Fibroblast of lung (primary cell): ENCODE measurements at places on chromosomes 2 and 18. TPM values are rescaled to one million over a fixed set of nuclear protein-coding genes. Genes with fewer than 3 reads are reported as not detected.
A peak's percentile ranks its signal among the peaks of the same experiment; 100 is the strongest.

- no peak for DNase-seq
These were observed 116.5 kb upstream of the OTOS start for GRCh38 chr2:240256704-240257637.

- no peak for DNase-seq
These were observed 84.2 kb upstream of the FAM136A start for GRCh38 chr2:70385966-70386595.

FAM98A gene
- total RNA-seq, result 16.2 and 19.0 TPM in 2 replicates

GRCh38 chr2:57408587-57408986 lies 638.0 kb upstream of the VRK2 start:
- no peak for DNase-seq

GRCh38 chr2:46771309-46771708 lies 144.3 kb downstream of the MCFD2 start:
- no peak for DNase-seq

CDH2 gene
- total RNA-seq, result 2.0 and 8.7 TPM in 2 replicates

RAD51AP2 gene
- under 0.01 and 0.17 TPM in 2 replicates for total RNA-seq

GRCh38 chr2:176554101-176555048 lies 285.1 kb downstream of the MTX2 start:
- peak; percentile 66 for DNase-seq

DNA sequence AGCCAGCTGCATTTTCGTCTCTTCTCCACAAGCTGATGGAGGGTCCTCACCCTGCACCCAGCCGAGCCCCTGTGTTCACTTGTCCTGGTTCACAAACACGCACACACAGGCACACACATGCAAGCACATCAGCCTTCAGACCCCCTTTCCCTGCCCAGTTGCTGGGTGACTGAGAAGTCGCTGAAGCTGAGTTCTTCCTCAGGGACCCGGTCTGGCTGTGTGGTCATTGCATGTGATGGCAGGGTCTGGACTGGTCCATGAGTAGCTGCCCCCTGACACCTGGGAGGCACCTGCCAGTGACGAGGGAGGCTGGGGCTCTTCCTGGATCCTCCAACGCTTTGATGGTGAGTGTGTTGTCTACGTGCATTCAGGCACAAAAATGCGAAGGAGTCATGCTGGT lies 546.1 kb upstream of the SALL3 start:
- DNase-seq, result no peak

INO80D gene
- 5.1 and 7.4 TPM in 2 replicates for total RNA-seq

CXCR4 gene
- total RNA-seq, result under 0.01 TPM in 1 of 2 replicates, not detected in the other

GRCh38 chr2:10901160-10901939 lies 10.4 kb upstream of the KCNF1 start:
- DNase-seq, result peak; percentile 23

TWIST2 gene
- 36.0 and 118 TPM in 2 replicates for total RNA-seq

DNA sequence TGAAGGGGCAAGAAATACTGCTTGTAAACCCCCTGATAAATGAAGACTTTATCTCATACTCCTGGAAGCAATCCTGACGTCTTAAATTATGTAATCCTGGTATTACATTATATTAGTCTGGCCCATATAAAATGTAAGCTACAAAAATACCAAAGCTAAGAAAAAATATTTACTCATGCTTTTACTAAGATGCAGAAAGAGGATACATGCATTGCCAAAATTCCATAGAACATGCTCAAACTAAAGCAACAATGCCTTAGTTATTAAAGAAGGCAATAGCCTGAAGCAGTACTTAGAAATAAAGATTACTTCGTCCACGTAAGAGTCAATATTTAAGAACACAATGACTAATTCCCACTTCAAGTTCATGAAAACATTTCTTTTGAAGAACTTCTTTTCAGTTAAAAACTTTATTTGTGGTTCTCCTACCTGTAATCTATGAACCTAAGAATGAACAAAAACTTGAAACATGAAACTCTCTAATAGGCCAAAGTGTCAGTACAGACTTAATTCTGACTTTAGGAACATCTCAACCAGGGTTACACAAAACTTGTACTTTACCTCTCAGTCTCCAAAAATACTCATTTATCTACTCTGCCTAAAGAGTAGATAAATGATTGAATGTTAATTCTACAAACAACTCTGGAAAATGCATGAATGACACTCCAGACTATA lies 117.3 kb downstream of the THADA start:
- no peak for DNase-seq

GRCh38 chr18:10006311-10006893 lies 92.6 kb downstream of the VAPA start:
- DNase-seq, result peak; percentile 70

- DNase-seq, result no peak
These were observed 160.1 kb downstream of the TWIST2 start for GRCh38 chr2:239008004-239008403.

- DNase-seq, result peak; percentile 60
These were observed 61.7 kb upstream of the RALBP1 start for GRCh38 chr18:9413576-9413975.

DNA sequence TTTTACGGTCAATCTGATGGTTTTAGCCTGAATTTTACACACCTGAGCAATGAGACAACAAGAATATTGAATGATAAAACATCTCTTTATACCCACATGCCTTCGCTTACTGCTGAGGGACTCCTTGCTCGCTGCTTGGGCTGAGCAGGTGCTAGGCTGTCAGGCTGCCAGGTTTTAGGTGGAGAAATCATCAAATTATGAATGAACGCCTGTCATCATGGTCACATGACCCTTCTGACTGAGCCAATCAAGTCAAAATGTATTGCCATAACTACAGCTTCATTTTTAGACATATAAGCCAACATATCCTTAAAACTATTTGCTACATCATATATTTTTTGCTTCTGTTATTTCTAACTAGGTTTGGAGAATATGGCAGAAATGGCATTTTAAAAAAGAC lies 274.0 kb downstream of the LNPK start:
- DNase-seq, result no peak

- peak; percentile 78 for DNase-seq
These were observed 16.8 kb upstream of the ITM2C start for GRCh38 chr2:230847883-230848388.

HOXD13 gene
- total RNA-seq, result not detected in 2 replicates

CFLAR gene
- total RNA-seq, result 80.4 and 86.5 TPM in 2 replicates

DNA sequence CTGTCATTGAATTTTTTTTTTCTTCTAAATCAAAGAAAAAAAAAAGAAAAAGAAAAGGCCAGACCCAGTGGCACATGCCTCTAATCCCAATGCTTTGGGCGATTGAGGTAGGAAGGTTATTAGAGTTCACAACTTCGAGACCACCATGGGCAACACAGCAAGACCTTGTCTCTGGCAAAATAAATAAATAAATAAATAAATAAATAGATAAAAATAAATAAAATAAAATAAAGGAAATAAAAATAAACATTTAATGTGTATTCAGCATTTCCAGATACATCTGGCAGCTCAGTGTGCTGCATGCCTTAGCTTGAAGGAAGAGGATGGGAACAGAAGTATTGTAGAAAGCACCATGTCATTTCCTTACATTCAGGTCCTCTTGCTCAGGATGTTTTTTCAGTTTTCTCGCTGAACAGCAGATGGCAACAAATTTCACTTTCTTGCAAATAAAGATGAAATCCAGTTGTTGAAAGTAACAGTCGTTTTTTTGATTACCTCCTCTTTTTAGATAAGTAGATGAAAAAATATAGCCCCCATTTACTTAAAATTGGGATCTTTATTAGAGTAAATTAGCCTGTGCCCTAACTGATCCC lies 25.7 kb upstream of the FAM178B start:
- peak; percentile 76 for DNase-seq

- no peak for DNase-seq
These were observed 312.2 kb downstream of the ZNF521 start for GRCh38 chr18:25039781-25040180.

DNA sequence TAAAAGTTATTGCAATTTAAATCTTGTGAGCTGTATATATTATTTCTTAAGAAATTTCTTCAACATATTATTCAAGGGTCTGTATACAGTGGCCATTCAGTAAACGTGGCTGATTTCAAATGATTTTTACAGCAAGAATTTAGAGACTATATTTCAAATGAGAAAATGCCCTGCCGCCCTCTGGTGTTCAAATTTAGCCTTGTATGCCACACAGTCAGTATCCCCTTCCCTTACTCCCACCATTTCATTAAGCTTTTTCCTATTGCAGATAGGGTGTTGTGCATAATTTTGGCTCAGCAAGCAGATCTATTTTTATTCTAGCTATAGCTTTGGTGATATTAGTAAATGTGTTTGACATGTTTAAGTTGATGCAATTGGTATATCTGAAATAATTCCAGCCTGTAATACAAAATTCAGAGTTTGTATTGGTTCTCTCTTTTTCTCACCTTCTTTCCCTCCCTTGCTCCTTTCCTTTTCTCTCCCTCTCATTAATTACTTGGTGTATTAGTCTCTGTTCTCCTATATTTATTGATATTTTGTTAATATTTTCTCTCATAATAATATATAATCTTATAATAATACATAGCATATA lies 22.8 kb upstream of the SCN7A start:
- peak; percentile 56 for DNase-seq

IL37 gene
- total RNA-seq, result not detected in 2 replicates

MAPK4 gene
- total RNA-seq, result under 0.01 TPM in 1 of 2 replicates, not detected in the other

DNA sequence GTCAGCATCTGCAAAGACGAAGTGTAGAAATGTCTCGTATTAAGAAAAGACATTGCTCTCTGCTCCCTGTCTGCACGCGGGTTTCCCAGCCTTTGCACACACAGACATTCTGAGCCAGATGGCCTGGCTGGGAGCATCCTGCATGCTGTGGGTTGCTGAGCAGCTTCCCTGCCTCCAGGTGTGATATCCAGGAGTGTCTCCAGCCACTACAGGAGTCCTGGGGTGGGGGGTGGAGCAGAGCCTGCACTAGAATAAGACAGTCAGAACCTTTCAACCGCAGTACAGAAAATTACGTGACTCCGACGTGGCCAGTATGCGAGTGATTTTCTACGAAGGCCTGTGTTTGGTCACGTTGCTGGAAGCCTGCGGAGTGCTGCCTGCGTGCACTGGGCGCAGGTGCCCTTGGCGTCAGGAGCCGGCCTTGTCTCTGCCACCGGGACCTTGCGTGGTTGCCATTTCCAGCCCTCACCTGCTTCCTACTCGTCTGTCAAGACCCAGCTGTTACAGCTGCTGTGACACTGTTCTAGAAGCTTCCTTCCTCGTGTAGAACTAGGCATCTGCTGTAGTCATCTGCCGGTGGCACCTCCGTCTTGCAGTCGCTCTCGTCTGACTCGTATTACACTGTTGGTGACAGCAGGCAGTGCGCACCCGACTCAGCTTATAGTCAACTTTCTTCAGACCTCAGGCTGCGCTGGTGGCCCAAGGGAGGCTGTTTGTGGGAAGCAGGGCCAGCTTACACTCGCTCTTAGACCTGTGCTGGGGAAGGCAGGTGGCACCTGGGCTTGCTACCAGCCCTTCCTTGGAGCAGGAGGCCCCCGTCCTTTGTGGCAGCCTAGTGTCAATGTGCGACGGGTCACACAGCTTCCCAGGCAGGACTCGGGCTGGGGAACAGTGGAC lies 11.2 kb downstream of the CTDP1 start:
- DNase-seq, result no peak

DNA sequence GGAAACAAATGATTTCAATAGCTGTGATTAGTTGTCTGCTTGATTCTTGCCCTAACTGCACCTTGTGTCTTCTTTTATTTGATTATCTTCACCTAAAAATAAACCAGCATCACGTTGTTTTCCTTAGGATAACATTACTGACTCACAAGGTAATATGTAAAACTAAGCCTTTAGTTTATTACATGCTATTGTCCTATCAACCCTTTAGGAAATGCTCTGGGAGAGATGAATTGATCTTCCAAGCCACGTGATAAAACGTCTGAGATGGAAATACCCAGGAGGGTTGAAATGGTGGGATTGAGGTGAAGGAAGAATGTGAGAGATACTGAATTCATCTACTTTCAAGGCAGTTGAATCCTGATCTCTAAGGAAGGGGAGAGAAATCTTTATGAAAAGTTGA lies 34.5 kb upstream of the TMEM178A start:
- DNase-seq, result peak; percentile 55

GRCh38 chr2:234546770-234547169 lies 49.9 kb upstream of the ARL4C start:
- no peak for DNase-seq

DNA sequence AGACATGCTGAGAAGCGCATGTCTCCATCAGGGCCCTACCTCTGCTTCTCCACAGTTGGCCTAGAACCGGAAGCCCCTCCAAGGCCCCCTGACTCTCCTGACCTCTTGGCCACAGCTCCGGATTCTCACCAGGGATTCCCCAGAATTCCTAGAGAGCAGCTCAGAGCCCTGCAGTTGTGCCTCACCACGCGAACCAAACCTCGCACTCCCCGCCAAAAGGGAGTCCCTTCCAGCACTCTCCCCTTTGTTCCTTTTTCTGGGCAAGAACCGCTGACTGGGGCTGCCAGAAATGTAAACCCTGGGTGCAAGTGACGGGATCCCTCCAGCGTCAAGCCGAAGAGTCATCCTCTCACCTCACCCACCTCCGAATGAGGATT lies 36.7 kb downstream of the AFF3 start:
- peak; percentile 14 for DNase-seq

- DNase-seq, result no peak
These were observed 1.4 kb downstream of the SP110 start for GRCh38 chr2:230218421-230218820.

REG3A gene
- not detected in 2 replicates for total RNA-seq

- DNase-seq, result peak; percentile 91
These were observed 35.9 kb downstream of the ADI1 start for GRCh38 chr2:3483227-3483985.

- no peak for DNase-seq
These were observed 136.1 kb upstream of the TMEM200C start for GRCh38 chr18:6031442-6031841.

- no peak for DNase-seq
These were observed 18.0 kb downstream of the DNMT3A start for GRCh38 chr2:25323610-25324189.

DNA sequence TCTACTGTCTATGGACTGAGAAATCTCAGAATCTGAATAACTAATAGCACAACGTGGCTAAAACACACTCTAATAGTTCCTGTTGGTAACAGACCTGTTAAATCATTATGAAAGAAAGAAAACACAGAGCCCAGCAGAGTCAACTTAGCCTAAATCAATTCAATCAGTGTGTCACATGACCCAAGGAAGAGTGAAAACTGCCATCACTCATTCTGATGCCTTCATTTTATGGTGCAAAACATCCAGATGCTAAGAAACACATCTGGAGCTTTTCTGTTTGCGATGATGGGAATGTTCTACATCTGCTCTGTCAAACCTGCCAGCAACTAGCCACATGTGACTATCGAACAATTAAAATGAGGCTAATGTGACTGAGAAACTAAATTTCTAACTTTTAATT lies 295.7 kb upstream of the TRIB2 start:
- DNase-seq, result no peak

DNA sequence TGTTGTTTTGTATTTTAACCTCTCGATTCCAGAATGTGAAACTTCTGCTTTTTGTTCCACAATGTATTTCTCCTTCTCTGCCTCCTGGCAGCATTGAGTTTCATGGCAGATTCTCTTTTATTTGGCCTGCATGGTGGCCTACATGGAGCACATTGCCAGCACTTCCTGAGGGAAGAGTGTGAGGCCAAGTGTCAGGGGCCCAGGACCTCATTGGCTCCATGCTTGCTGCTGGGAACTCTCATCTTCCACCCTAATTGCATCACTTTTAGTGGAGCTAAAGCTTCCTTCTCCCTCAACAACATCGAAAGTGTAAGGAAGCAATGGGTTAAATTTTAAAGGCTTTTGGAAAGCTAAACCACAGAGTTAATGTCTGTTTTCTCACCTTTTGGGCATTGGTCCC lies 9.5 kb downstream of the TRIB2 start:
- no peak for DNase-seq
